ENCODE measurements at places on chromosomes 5 and 9.
A peak's percentile ranks its signal among the peaks of the same experiment; 100 is the strongest.

DNA sequence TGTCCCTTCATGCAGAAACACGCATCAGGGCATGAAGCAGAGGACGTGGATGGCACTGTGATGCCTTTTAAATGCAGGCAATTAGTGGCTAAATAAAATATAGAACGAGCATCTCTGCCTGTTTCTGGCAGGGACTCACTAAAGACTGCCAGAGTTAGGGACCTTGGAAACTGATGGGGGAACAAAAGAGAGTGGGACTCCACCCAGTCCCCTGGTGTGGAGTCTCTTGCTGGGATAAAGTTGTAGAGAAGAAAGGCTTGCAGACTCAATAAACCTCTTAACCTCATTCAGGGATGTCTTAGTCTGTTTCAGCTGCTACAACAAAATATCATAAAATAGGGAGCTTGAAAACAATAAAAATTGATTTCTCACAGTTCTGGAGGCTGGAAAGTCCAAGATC lies 87.6 kb upstream of the ARAP3 start:
- no peak for DNase-seq

DNA sequence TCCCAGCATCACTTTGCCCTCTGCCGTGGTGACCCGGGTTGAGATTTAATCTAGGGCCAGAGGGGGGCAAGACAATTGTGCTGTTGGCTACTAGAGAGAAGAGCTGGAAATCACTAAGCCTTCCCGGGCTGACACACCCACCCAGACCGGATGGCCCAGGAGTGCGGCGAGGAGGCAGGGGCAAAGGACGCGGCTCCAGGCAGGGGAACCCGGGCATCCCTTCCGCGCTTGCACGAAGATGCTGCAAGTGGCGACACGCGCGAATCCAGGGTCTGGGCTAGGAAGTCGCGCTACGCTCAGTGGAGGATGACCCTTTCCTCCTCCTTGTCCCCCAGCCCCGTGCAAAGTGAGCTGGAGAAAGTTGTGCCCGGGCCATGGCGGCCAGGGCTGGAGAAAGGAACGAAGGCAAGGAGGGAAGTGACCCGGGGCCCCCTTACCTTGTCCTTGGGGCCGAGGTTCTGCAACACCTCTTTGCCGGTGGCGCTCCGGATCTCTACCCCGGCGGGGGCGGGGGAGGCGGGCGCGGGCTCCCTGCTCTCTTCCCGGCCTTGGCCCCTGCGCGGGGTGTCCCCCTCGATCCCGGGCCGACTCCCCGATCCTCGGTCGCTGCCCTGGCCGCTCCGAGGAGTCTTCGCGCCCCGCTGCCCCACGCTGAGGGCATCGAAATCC lies 693 bp downstream of the DPYSL3 start:
- DNase-seq: no peak

- DNase-seq: no peak
Measured at GRCh38 chr5:133309166-133309795, 257.5 kb downstream of the HSPA4 start.

GRCh38 chr5:130000460-130000859 lies 96.2 kb downstream of the CHSY3 start:
- no peak for DNase-seq

DNA sequence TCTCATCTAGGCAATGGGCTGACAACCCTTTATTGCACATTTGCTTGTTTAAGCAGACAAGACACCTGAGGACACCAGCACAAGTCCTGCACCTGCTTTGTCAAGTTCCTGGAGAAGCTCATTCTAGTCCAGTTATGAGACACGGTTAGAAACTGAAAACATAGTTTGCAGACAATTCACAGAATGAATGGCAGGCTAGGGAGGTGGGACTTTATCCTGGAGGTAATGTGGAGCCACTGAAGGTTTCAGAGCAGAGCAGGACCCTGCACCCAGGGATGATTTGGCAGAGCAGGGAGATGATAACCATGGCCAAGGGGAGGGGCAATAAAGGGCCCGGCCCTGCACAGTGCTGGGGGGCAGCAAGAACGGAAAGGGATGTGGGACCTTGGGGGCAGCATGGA lies 50.7 kb upstream of the SLC25A51 start:
- no peak for DNase-seq

DNA sequence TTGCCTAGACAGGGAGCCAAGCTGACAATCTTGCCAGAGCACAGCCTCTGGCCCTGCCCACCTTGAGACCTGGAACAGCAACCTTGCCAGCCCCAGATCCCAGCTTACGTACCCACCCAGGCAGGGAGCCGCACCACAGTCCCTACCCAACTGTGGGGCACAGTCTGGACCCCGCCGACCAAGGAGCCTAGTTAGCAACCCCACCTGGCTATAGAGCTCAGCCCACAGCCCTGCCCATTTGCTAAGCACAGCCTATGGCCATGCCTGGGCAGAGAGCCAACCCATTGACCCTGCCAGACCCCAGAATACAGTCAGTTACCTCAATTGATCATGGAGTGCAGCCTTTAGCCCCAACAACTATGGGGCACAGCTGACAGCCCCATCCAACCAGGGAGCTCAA lies 97.9 kb upstream of the SH3GL2 start:
- DNase-seq: no peak

- peak; percentile 38 for DNase-seq
Measured at GRCh38 chr5:43627028-43627427, 24.0 kb downstream of the NNT start.

DNA sequence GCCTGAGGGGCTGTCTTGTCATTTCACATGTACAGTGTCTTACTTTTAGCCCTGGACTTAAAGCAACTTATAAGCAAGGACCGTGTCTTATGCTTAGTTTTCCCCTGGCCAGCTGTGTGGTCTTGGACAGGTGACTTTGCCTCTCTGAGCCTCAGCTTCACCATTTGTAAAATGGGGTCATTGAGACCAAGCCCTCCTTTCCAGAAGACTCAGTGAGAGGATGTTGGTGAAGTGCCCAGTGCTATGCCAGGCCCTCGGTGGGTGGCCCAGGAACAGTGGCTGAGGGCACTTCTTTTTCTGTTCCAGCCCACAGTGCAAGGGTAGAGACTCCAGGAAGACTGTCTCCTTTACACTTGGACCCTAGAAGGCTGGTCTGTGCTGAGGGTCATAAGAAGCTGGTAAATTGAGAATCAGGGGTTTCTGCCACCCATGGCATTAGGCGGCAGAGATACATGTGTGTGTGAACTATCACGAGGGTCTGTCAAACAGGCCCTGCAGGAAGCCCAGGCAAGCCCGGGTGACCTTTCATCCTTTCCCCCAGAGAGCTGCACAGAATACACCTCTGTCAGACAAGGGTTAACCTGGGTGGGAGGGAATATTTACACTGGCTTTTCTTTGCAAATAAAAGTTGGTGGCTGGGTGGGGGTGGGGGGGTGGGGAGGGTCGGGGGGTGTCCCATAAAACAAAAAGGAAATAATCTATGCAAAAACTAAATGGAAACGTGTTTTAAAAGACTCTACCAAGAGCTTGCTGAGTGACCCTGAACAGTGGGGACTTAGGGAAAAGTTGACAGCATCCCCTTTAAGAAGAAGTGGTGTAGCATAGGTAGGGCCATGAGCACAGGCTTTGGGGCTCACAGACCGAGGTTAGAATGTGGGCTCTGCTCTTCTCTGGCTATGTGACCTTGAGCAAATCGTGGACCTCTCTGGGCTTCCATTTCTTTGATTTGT lies 20.4 kb upstream of the KIF12 start:
- DNase-seq: no peak

DNA sequence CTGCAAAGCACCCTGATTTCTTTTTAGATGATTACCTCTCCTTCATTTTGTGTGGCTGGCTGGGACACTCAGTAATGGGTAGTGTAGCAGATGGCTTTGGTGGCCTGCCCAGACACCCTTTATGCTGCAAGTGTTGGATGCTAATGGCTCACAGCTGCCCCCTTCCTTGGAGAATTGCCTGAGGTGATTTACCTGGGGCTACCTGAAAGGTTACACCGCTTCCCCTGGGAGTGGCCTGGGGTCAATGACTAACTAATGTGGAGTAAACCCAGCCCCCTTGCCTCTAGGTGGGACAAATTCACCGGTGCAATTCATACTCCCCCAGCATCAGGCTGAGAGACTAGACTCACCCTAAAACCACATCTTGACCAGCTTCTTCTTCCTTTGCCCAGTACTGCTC lies 23.5 kb upstream of the HAND1 start:
- no peak for DNase-seq

GRCh38 chr5:107937204-107937603 lies 266.5 kb upstream of the EFNA5 start:
- DNase-seq: no peak

DNA sequence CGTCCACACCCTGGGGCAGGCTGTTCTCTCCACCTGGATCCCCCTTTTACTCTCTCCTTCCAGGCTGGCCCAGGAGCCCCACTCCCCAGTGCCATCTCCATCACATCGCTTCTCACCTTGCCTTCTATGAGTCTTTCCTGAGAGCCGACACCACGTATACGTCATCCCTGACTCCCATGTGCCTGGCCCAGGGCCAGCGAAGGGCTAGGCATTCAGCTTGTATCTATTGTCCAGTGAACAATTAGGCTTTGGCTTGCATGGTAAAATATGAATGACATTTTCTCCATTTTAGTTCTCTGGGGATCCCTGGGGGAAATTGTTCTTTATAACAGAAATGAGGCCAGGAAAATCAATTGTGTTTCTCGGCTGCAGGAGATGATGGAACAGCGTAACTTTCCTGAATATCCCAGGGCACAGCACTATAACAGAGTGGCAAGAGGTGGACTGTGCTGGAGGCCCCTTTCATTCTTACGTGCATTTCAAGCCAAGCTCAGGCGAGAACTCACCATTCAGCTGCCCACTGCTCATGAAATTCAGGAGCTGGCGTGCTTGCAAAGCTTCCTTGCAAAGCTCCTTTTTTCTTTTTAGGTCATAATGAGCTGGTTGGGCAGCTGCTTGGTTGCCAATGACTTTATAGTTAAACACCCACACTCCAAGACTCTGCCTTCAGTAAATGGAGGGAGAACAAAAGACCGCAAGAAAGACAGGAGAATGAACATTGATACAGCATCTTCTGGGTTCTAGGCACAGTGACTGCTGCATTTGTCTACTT lies 37.7 kb downstream of the NSG2 start:
- DNase-seq: no peak

DNA sequence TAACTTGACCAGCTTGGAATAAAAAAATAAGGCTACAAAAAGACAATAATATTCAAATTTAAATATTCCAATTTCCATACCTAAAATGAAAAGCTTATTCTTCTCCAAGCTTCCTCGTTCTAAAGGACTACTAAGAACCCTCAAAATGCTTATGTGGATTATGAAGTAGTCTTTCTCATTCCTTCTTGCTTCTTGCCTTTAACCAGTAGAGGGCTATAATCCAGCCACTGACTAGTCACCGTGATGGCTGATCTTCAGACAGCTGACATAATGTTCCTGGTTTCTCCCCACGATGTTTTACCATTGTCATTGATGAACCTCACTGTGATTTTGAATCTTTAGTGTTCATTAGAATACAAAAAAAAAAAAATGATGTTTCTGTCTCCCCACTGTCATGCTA lies 515.3 kb downstream of the TLE1 start:
- no peak for DNase-seq

GRCh38 chr9:105954517-105954916 lies 260.2 kb downstream of the TMEM38B start:
- no peak for DNase-seq

DNA sequence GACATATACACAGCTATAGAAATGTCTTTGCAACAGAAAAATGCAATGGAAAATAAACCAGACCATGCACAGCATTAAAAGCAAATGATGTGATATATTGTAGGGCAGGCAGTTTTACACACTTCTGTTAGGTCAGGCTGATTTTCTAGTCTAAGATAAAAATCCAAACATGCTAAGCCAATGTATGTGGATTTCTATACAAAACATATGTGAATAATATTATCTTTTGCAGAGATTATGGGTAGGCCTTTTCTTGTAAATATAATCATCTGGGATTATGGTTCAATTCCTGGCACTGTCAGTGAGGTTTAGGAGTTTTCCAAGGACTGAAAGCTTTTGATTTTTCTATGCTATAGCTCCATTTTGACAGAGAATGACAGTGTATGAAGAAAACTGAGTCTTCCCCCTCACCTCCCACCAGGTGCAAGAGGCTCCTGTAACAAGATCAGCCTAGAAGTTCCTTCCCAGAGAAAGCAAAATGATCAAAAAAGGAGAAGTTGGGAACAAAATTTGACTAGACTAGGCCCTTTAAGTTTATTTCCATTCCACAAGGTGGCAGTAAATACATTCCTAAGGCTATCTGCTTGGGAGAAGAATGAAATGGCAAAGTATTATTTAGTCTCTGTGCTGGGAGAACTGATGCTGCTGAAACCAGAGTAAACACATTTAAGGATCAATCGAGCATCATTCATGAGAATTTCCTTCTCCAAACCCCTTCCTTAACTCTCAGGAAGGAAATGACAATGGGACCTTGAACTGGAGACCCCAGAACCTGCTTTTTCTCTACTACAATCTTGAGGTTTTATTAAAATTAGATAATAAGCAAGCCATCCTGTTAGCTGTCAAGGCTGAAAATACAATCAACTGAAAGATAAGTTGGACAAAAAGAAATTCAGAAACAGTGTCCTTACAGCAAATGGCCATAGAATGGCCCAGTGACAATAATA lies 133.0 kb upstream of the TUT7 start:
- no peak for DNase-seq

DNA sequence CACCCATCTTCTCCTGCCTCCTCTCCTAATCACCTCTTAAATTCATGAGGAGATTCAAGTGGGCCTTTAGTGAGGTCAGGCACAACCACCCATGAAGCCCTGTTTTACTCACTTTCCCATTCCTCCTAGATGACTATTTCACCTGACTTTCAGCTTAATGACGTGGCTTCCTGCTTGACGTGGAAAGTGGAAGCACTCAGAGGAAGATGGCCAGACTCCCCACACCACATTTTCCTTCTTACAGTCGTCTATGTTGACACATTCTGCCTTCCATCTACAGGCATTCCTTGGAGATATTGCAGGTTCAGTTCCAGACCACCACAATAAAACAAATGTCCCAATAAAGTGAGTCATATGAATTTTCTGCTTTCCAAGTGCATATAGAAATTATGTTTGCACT lies 146.4 kb upstream of the TAS2R1 start:
- DNase-seq: no peak

DNA sequence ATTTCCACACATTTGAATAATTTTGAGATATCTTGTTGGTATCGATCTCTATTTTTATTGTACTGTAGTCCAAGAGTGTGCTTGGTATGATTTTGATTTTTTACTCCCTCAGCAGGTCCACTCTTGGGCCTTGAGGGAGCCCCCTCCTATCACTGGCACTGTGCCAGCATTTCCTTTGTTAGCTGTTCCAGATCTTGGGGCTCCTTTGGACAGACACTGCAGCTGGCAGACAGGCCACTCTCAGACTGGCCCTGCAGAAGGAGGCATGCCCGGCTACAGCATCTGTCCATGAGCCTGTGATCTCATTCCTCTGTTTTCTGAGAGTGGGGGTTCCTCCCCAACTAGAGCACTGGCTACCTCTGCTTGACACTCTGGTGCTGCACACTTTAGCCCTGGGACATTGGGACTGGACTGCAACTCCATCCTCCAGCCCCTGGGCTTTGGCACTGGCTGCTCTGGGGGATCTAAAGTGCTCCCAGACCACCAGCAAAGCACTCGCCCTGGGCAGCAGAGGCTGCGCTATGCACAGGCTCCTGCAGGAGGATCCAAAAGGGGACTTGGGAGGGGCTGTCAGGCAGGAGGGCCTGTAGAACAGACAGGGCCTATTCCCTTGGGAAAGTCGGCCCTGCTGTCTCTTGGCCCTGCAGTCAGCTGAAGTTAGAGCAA lies 271.3 kb upstream of the DMAC1 start:
- no peak for DNase-seq
